ENCODE measurements at places on chromosomes 7 and 10. TPM values are rescaled to one million over a fixed set of nuclear protein-coding genes. Genes with fewer than 3 reads are reported as not detected.

Gene ANKRD2
- total RNA-seq = 1.1 TPM

Gene SAP25
- total RNA-seq = not detected

Gene SPDYE6
- total RNA-seq = 0.33 TPM

Gene IFIT1B
- not detected for total RNA-seq

Gene LRRD1
- under 0.01 TPM for total RNA-seq

Gene CALHM3
- total RNA-seq = not detected

Gene SPDYE5
- total RNA-seq = not detected

Gene ZNF425
- total RNA-seq = 2.3 TPM

Gene CUZD1
- total RNA-seq = 0.65 TPM

All from vein endothelial cell (primary cell).